ENCODE measurements at places on chromosomes 16 and 17.

- DNase-seq: no peak
These were observed 62.9 kb upstream of the AMZ2 start for GRCh38 chr17:68184816-68185436.

DNA sequence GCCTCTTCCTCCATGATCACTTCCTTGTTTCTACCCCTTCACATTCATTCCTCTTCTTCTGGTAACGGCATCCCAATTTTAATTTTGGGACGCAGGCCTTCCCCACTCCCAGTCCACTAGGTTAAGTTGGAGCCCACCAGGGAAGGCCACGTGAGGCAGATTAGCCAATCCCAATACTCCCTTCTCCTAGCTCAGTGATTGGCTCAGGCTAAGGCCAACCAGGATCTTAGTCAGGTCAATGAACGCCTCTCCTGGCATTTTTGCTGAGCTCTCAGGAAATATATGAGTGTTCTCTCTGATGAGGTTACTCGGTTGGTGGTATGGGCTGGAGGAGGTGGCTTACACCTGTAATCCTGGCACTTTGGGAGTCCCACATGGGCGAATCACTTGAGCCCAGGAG, 15.4 kb downstream of the SEZ6L2 start:
- DNase-seq: no peak

DNA sequence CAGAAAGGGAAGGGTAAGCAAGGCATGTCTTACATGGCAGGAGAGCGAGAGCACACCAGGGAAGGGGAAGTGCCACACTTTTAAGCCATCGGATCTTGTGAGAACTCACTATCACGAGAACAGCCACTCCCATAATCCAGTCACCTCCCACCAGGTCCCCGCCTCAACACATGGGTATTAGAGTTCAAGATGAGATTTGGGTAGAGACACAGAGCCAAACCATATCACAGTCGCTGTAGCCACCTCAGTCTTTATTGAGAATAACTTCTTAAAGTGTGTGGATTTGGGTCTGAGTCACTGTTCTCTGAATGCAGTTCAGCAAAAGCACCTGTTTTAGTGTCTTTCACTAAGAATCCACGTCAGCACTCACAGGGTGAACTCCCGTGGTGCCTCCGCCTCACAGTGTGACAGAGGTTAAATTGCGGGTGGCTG, 195.2 kb upstream of the CHMP6 start:
- no peak for DNase-seq

- no peak for DNase-seq
These were observed 34.8 kb downstream of the FAM20A start for GRCh38 chr17:68566442-68566738.

GRCh38 chr17:74825952-74826719, 33.5 kb downstream of the GRIN2C start:
- DNase-seq: no peak

- peak; percentile 47 for DNase-seq
These were observed 69.9 kb downstream of the ABR start for GRCh38 chr17:1109606-1110540.

- DNase-seq: no peak
These were observed 473.9 kb downstream of the TOX3 start for GRCh38 chr16:52073024-52073423.

- DNase-seq: peak; percentile 59
These were observed 26.5 kb upstream of the LASP1NB start for GRCh38 chr17:38898812-38899348.

DNA sequence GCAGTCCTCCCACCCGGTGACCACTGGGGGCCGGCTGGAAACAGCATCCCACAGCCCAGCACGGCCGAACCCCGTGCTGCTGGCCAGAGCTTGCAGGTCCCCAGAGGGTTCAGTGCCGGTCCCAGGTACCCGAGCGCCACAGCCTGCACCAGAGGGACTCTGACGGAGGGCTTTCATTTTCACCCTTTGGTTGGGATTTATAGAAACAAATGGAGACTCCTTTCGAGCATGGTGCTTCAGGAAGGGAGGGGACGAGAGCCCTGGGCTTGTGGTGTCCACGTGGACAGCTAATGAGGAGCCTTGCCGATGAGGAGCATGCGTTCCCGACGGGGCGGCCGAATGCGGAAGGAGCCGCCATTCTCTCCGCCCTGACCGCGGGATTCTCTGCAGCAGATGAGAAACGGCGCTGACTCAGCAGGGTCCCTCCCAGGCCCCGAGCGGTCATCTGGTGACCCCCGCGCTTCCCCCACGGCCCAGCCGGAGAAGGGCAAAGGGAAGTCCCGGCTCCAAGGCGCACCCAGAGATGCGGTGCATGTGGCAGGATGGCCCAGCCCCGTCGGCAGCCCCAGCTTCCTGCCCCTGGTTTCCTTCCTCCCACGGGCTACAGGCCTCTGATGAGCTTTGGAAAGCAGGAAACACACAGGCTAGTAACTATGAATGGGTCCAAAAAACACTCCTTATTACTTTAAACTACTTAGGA, 9.8 kb downstream of the SLC38A10 start:
- DNase-seq: peak; percentile 38
